ENCODE measurements at places on chromosomes 6 and 20.

DNA sequence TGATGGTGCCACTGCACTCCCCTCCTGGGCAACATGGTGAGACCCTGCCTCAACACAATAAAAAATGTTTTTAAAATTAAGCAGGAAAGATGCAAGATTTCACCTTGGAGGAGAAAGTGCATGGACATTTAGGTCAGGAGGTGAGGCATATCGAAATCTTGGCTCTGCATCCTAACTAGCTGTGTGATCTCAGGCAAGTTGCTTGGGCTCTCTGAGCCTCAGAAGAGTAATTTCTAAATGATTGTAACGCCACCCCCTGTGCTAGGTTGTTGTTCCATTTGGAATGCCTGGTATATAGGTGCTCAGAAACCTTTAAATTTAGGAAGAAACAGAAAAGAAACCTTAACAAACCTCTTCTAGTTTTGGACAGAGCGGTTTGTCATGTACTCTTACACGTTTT, 35.9 kb upstream of the C20orf144 start:
- no peak for DNase-seq

GRCh38 chr6:63352544-63353285, 32.9 kb upstream of the LGSN start:
- peak; percentile 5 for DNase-seq

DNA sequence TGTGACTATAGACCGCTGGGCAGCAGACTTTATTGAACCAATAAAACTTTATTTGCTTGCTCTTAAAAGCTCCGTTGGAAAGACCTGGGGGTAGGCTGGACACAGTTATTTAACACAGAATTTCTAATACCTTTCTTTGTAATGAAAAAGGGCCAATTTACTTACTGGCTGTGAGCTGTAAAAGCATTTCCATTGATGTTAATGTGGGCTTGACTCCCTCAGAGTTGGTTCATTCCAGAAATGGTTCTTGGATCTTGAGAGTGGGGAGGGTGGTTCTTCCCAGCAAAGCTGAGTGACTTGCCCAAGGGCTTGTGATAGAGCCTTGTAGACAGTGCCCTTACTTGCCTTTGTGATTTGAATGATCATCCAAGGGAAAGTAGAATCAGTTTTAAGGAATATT, 100.6 kb downstream of the SOX4 start:
- DNase-seq, result no peak

GRCh38 chr6:134634466-134634865, 315.4 kb downstream of the ALDH8A1 start:
- DNase-seq, result no peak

DNA sequence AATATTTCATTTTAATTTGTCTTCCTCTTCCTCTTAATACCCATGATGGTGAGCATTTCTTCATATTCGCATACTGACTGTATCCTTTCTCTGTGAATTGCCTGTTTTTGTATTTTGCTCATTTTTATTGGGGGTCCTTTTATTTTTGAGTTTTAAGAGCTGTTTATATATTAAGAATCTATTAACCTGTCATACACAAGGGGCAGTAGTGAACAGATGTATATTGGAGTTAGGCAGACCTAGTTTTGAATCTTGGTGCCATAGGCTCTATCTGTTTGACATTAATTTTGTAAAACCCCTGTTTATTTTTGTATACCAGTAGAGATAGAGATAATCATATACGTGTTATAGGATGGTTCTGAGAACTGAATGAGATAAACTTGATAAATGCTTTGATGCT, 3.1 kb upstream of the WFDC5 start:
- DNase-seq, result no peak

DNA sequence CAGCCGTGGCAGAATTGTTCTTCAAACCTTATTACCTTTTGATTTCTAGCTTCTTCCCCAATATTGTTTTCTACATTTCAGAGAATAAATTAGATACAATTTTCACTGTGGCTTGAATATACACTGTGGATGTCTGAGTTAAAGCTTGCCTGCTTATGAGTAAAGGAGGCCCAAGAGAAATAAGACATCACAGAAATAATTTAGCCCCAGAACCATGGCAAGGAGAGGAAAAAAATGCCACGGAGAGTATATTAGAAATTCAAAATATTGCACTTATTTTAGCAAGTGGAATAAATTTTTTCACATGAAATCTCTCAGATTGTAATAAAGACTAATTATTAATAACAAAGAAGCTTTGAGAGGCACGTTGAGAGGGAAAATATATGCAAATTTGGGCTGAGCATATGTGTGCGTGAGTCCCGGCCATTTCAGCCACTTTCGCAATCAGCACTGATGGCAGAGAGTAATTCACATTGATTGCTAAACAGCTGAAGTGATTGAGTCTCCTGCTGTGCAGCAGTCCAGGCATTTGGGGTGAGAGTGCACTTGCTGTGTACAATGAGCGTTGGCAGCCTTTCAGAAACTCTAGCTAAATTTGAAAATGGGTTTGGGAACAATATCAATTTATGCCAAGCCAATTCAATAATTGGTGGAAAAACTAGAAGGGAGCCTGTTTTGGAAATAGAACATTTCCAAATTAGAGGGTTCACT, 596.0 kb downstream of the EPM2A start:
- peak; percentile 55 for DNase-seq

GRCh38 chr20:23138682-23139081, 52.6 kb upstream of the CD93 start:
- DNase-seq, result no peak

GRCh38 chr20:51111290-51111689, 88.4 kb upstream of the KCNG1 start:
- no peak for DNase-seq

DNA sequence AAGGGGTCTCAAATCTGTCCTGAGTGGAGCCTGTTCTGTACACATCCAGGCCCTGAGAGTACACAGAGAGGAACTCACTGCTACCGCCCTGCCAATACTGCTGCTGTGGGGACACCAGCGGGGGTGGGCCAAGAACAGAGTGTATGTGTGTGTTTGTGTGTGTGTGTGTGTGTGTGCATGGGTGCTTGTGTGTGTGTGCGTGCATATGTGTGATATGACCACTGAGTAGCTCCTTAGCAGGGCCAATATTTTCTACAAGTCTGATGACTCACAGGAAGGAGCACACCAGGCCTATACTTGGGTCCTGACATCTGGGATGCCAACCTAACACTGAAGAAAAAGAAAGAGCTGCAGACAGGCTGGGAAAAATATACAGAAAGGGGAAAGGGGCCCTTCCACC, 1.4 kb downstream of the RAET1E start:
- DNase-seq, result no peak

DNA sequence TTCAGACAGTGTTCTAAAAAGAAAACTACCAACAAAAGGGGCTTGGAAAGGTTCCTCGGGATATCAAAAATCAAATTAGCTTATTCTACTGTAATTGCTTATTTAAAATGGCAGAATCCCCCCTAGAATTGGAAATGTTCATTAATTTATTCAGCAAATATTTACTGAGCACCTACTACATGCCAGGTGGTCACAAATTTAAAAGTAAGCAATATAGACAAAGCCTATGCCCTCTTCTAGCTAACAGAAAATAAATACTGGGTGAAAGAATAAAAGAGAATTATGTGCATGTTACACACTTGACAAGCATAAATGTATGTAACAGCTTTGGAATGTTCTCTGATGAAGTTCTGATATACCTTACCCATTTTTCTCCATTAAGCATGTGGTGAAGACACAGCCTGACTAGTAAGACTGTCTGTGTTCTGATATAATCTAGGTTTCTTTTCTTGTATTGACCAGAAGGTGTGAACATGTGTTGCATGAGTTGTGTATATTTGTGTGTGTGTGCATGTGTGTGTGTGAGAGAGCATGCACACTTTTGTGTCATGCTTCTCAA, 606.7 kb upstream of the CITED2 start:
- DNase-seq, result no peak

GRCh38 chr6:18240230-18240629, 24.1 kb downstream of the DEK start:
- DNase-seq, result no peak

DNA sequence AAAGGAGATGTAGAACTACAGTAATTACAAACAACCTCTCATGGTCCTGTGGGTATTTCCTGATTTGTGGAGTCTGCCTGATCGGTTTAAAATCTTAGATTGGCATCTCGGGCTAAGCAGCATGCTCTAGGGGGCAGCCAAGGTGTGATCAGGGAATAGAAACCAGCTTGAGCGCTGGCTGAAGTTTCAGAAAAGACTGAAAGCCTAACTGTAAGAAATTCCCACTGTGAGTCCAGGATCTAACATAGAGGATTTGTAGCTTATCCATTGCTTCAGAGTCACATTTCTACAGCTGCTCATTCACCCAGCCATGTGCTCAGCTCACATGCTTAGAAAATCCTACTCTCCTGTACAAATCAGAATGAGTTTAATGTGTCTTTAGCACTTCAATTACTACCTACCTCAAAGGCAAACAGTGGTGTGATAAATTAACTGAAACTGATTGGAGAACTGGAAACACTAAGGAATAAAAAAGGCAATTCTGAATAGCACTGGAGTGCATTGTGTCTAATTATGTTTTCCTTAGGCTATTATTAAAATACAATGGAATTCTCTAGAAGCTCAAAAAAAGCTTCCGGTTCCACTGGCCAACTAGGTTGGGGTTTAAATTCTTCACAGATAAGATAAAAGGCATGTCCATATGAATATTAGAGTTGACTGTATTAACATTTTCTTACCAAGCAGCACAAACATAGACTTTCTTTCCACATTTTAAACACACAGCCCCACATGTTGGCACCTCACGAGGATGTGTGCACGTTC, 73.8 kb upstream of the MPC1 start:
- DNase-seq, result no peak

GRCh38 chr20:8082989-8083388, 49.1 kb upstream of the PLCB1 start:
- DNase-seq, result peak; percentile 1

DNA sequence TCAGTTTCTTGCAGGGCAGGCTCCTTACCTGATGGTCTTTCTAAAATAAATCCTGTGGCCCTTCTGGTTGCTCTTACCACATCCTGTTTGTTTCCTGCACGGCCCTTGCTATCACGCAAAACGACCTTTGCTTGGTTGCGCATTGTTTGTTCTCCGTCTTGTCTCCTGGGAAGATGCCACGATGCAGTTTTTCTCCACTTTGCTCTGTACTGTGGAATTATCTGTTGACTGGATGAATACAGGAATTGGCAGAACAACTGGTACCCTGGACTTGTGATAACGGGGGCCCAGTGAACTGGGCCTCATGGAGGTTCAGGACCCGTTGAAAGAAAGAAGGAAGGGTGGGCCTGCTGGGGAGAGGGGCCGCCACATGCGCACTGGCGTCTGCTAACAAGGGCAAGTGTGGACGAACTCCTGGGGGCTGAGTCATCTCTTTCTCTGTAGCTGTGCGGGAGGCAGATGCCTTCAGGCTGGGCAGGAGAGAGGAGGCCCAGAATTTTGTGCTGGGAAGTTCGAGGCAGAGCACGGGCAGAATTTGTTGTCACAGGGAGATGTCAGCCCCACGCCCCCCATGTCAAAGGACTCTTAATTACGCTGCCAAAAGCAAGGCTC, 139.9 kb downstream of the BMP7 start:
- no peak for DNase-seq

DNA sequence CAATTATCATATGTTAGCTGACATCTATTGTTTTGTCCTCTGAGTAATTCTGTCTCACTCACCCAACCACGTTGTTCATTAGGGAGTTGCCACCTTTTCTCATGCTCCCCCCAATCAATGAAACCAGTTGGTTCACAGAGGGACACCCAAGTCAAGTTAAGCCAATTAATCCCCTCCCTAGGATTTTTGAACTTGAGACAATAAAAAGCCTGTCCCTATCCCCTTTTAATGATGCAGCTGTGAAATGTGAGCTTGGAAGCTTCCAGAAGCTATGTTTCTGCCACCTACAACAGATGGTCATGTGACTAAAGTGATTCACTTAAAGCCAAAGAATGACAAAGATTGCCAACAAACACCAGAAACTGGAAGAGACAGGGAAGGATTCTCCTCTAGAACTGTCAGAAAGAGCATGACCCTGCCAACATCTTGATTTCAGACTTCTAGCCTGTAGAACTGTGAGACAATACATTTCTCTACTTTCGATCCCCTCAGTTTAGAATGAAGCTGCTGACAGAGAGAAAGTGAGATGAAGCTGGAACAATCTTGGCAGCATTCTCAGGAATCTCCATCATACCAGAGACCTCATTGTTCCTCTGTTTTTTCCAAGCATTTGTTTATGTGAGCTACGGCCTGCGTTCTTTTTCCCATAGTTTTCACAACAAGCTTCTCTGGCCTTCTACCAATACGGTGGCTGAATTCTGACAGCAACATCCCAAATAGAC, 57.8 kb upstream of the TPD52L1 start:
- no peak for DNase-seq

GRCh38 chr6:56756791-56757587, 114.3 kb upstream of the DST start:
- no peak for DNase-seq

GRCh38 chr6:166644681-166645080, 17.6 kb upstream of the RPS6KA2 start:
- DNase-seq, result no peak

- no peak for DNase-seq
Measured at GRCh38 chr20:14757728-14758127, 420.3 kb upstream of the FLRT3 start.

DNA sequence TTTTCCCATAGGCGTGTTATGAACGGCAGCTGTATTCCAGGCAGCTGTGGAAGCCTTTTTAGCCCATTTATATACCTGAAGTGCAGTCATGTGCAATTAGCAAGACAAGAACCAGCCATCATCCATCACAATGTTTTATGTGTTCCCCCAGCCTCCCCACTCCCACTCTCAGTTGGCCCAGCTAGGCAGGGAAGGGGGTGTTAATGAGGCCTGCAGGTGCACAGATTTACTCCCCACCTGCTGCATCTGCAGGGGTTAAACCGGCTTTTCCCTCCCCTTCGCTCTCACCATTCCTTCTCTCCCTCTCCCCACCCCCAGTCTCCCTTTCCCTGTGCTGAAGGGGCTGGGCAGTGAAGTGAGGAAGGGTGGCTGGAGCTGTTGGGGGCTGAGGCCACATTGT, 149.8 kb upstream of the AKAP12 start:
- no peak for DNase-seq

- DNase-seq, result peak; percentile 57
Measured at GRCh38 chr6:94478133-94479005, 1059.0 kb upstream of the EPHA7 start.

- no peak for DNase-seq
Measured at GRCh38 chr6:142891454-142891853, 53.5 kb downstream of the HIVEP2 start.

- no peak for DNase-seq
Measured at GRCh38 chr6:56951049-56951831, 3.7 kb upstream of the BEND6 start.

GRCh38 chr6:121338366-121338765, 4.1 kb upstream of the TBC1D32 start:
- DNase-seq, result no peak

- no peak for DNase-seq
Measured at GRCh38 chr20:20683481-20684321, 28.7 kb downstream of the RALGAPA2 start.

DNA sequence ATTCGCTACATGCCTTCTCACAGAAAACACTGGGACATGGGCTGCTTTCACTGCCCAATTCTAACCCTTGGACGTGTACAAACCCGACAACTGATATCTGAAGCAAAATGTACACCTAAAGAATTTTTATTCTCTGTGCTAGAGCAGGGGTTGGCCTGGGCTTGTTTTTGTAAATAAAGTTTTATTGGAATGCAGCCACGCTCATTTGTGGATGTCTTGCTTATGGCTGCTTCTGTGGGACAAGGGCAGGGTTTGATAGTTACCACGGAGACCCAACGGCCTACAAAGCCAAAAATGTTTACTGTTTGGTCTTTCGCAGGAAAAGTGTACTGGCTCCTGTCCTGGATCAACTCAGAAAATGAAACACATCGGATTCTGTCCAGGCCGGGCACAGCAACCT, 58.1 kb upstream of the APCDD1L start:
- no peak for DNase-seq

- no peak for DNase-seq
Measured at GRCh38 chr6:26388014-26388413, 5.1 kb downstream of the BTN2A2 start.
